ENCODE measurements at places on chromosomes 13 and 19. TPM values are rescaled to one million over a fixed set of nuclear protein-coding genes. Genes with fewer than 3 reads are reported as not detected.

The PLPP2 gene
- not detected for total RNA-seq

The C13orf46 gene
- total RNA-seq = 2.5 TPM

The ZNF578 gene
- 0.71 TPM for total RNA-seq

The CD79A gene
- total RNA-seq = 0.30 TPM

The EPS8L1 gene
- 2.5 TPM for total RNA-seq

The EBI3 gene
- 0.54 TPM for total RNA-seq

The ZNF790 gene
- 5.1 TPM for total RNA-seq
